ENCODE measurements at places on chromosomes 13 and 19.

- no peak for DNase-seq
Observed at GRCh38 chr13:43783820-43784219, 3.0 kb downstream of the ENOX1 start.

DNA sequence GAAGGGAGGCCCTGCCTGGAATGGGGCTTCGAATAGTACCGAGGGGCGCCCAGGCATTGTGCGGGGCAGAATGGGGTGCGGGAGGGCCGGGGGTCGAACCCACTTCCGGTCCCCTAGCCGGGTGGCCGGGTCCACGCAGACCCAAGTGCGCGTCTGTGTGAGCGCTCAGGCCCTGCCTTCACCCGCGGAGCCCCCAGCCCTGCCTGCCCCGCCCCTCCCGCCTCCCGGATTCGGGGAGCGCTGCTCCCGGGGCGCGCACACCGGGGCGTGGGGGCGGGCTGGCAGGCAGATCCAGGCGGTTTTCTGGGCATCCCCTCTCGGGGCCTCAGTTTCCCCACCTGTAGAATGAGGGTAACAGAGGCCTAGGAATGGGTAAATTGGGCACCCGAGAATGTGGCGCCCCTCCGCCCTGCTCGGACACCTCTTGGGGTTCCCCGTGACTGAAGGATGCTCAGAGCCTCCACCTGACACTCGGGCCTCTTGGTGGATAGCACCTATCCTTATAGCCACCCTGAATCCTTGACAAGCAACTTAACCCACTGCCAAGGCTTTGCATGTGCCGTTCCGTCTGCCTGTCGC, 682 bp downstream of the PIK3R2 start:
- no peak for DNase-seq

DNA sequence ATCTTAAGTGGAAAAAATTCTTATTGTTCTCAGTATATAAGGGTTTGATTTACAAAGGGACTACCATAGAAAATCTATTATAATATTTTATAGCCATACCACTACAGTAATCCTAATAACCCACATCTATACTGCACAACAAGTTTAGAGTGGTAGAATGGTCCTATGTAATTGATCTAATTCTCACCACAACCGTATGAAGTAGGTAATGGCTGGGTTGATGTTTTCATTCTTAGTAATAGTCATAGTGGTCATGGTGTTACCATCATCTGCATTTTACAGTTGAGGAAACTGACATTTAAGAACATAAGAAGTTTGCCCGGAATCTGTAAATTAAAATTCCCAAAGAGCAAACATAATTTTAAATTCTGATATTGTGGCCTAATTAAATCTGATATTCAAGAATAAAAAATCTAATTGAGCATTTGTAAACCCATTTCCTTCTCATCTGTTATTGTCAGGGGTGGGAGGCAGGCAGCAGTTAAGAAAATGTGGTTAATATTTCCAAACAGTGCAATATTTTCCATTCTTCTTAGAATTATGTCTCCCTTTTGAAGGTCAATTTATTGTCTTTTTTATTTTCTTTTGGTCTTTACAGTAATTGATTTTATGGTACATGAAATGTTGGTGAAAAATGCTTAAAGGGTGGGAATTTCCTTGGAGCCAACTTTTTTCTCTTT, 65.6 kb downstream of the DHRS12 start:
- DNase-seq, result no peak

DNA sequence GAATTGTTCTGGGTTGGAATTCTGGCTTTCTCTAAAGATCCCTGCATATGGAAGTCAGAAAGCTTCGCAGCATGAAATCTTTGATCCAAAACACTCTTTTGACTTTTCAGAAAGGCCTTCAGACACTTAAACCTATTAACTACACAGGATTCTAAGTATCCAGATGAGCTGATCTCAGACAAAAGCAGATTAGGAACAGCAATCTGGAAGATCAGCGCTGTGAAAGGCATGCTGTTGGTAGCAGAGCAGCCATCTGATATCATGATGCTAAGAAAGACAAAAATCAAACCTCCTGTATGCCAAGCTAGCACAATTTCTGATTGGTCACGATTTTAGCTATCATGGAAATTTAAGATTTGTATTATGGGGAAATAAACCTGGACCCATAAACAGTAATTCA, 589.9 kb downstream of the GPC5 start:
- no peak for DNase-seq

DNA sequence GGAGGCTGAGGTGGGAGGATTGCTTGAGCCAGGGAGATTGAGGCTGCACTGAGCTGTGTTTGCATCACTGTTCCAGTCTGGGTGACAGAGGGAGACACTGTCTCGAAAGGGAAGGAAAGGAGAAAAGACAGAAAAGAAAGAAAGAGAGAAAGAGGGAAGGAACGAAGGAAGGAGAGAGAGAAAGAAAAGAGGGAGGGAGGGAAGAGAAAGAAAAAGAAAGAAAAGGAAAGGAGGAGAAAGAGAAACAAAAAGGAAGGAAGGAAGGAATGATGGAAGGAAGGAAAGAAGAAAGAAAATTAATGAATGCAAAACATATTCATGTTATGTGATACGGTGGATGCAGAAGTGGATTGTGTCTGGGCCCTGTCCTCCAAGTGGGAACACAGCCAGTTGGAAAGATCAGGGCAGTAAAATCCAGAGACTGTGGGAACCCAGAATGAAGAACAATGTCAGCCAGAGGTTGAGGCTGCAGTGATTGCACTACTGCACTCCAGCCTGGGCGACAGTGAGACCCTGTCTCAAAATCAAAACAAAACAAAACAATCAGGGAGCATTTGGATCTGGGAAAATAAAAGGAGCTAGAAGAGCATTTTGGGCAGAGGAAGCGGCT, 6.2 kb downstream of the PHLDB3 start:
- no peak for DNase-seq

GRCh38 chr19:12194827-12195731, 32.2 kb downstream of the ZNF136 start:
- DNase-seq, result peak; percentile 67

GRCh38 chr13:43364210-43365038, 341.0 kb downstream of the DNAJC15 start:
- no peak for DNase-seq

DNA sequence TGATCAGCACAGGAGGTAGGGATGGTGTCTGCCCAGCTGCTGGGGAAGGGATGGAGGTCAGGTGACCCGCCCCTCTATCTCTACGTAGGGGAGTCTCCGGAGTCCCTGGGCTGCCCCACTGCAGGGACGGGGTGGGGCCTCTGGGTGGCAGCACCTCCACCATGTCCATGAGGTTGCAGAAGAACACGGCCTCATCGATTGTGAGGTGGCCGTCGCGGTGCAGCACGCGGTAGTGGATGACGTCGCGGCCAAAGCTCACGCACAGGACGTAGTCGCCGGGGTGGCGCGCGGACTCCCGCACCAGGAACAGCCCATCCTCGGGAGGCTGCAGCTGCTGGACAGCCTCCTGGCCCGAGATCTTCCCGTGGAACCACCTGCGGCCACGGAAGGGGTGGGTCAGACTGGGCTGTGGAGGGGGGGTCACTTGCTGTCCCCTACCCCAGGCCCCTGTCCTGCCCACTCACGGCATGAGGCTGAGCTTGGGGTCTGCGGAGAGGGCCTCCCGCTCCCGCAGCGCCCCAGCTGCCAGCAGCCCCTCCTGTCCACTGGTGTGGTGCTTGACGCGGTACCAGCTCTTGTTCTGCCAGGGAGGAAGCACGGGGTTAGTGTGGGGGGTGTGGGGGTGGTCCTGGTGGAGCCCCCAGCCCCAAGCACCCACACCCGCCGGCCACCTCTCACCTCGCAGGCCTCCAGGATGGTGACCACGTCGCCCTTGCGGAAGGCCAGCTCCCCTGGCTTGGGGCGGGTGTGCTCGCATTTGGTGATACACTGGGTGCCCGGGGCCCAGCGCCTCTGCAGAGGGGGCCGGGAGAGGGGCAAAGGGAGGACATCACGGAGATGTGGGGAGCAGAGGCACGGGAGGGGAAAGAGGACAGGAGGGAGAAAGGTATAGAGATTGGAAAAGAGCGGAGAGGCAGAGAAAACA, 2.3 kb downstream of the MATK start:
- DNase-seq, result peak; percentile 43

DNA sequence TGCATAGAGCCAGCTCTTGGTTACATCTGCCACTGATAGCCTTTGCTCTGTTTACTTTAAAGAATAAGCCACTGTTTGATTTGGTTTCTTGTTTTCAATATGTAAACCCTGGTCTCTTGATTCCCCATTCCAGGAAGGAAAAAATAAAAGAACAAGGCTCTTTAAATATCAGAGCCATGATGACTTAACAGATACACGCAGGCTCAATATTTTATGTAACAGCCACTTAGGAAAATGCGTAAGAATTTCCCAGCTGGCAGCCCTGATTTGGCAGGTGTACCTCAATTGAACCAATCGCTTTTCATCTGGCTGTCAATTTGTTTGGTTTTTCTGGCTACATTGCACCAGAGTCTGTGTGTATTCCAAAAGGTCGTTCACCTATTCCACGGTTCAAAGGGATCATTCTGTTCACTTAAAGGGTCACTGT, 65.6 kb downstream of the IRS2 start:
- no peak for DNase-seq

GRCh38 chr13:39091586-39091985, 53.3 kb downstream of the NHLRC3 start:
- DNase-seq, result no peak

DNA sequence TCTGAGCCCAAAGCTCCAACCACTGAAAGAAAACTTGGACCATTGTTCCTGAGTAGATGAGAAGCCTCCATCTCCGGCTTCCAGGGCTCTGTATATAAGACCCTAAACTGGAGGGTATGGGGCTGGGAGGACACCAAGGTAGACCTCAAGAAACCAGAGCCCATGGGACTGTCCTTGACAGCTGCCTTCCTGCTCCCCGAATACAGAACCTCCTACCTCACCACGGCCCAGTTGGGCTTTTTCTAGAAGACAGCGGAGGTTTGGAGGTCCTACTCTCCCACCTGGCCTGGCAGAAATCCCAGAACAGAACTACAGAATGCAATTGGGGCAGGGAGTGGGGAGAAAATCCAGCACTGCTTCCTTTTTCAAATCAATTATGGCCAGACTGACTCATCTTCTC, 177.3 kb upstream of the ZNF507 start:
- DNase-seq, result no peak

DNA sequence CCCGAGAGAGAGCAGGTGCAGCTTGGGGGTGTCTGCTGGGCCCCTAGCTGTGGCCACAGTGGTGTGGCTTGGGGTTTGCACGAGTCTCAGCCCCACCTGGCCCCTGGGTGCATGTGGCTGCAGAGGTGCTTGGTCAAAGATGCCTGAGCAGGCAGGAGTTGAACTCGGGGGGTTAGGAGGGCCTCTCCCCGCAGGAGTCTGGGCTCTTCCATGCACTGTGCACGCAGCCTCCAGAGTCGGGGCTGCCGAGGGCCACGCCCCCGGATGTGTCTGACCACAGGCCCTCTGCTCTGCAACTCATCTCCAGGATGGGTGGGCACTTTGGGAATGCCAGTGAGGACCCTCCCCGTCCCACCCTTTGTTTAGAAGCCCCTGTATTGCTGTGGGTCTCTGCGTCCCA, 91.5 kb upstream of the MCF2L start:
- DNase-seq, result no peak

DNA sequence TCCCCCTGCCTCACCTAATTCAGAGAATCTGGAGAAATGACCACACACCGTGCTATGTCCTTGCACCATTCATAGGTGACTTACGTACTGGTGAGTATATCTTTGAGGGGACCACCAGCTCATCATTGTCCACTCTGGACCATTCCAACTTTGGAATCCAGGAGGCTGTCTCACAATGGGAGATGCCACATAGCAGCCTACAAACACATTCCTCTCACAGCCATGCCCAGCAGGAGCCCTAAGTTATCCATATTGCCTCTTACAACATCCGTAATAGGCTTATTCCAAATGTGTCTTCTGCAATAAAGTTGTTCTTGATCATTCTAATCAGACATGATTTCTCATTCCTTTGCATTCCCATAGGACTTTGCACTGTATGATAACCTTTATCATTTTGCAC, 436.7 kb downstream of the EFNB2 start:
- DNase-seq, result no peak

DNA sequence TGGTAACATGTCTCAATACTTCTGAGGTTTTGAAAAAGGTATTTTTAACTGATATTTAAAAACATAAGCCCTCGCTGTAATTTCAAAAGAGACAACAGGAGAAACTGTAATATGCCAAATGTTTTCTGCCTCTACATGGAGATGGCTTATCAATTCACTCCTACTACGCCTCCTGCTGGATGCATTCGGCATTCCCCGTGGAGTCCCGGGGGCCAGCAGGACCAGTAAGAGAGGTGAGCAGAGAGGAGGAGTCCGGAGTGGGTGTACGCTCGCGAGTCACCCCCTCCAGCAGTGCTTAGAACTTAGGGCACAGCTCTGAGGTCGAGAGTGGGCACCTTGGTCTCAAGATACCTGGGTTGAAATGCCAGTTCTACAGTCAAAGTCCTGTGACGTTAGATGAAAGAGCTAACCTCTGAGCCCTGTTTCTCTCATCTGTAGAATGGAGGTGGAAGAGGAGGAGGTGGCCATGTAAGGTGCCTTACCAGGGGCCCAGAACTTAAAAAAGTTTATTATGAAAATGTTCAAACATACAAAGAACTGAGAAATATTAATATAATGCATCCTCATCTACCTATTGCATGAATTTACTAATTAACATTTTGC, 110.2 kb downstream of the STK24 start:
- DNase-seq, result peak; percentile 46

- no peak for DNase-seq
Observed at GRCh38 chr19:53057904-53058580, 13.5 kb downstream of the ERVV-2 start.

DNA sequence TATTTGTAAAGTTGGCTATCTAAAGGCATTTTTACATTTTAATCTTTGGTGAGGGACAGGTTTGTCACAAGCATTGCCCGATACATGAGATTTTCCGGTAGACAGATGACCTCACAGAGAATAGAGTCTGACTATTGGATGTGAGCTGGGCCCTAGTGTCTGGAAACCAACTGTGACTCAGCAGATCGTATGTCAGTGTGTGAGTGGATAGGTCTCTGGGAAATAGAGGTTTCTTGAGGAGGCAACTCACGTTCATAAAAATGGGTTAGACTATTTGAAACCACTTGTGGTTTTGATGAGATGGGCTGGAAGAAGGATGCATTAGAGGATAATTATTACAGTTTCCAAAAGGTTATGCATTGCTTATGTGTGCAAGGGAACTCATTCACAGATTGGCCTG, 19.2 kb downstream of the HS6ST3 start:
- no peak for DNase-seq

GRCh38 chr13:46289260-46289955, 77.7 kb downstream of the LRRC63 start:
- DNase-seq, result no peak

GRCh38 chr13:30718661-30719524, 16.4 kb upstream of the ALOX5AP start:
- no peak for DNase-seq

DNA sequence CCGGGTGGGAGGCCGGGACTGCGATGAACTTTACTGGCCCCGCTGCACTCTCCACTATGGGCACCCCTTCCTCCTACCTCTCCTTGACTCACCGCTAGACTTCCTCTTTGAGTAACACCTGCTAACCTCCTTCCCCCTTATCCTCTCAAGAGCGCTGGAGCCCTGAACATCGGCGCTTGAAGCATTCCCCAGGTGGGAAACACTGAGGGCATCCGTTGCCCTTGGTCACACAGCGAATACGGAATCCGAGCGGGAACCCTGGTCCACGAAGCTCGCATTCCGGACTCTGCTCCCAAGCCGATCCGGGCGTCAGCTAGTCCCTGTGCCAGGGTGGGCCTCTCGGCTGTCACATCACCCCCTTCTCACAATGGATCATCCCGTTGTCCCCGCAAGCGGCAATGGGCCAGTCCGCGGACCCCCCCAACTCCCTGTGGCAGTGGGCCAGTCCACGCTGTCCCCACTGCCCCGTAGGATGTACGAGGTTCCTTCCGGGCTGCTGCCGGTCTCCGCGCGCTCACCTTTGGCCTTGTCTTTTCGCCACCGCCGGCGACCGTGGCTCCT, 4.2 kb downstream of the LIPE start:
- peak; percentile 32 for DNase-seq
